ENCODE measurements at places on chromosomes 2 and 18. TPM values are rescaled to one million over a fixed set of nuclear protein-coding genes. Genes with fewer than 3 reads are reported as not detected.

GRCh38 chr2:191103774-191104173 is 47.0 kb downstream of the STAT4 start:
- no peak for DNase-seq

DNA sequence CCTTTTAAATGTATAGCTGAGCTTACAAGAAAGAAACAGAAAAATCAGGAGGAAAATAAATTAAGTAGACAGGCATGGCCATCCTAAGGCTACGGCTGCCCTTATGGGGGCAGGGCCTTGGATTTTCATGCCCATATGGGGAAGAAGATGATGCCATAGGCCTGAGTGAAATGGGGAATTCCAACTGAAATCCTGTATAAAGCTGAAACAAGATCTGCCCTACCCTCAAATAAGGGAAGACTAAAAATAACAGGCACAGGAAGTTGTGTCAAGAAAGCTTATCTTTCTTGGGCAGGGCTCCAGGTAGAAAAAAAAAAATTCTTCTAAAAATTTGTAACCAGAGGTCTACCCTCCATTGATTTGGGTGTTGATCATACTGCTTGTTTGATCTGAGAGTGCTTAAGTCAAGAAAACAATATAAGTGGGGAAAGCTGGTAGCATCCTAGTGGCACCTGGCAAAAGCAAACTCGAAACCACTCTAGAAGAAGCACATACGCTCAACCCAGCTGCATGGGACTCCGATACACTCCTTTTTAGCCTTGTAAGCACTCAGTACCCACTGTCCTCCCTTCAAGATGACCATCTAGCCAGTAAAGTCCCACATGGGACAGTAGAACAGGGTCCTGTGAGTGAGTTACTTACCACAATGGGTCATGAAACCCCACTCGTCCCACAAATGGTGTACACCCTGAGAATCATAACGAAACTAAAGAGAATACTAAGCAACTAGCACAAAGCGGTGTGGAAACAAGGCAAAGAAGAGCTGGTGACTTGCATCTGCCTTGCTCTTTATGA is 22.3 kb downstream of the DNAH7 start:
- no peak for DNase-seq

GRCh38 chr2:223051693-223052289 is at the start of gene KCNE4:
Gene KCNE4, plus strand, starts transcription at chr2:223052190. Its CDS starts 641 bp downstream, at chr2:223052831.
- DNase-seq = no peak

DNA sequence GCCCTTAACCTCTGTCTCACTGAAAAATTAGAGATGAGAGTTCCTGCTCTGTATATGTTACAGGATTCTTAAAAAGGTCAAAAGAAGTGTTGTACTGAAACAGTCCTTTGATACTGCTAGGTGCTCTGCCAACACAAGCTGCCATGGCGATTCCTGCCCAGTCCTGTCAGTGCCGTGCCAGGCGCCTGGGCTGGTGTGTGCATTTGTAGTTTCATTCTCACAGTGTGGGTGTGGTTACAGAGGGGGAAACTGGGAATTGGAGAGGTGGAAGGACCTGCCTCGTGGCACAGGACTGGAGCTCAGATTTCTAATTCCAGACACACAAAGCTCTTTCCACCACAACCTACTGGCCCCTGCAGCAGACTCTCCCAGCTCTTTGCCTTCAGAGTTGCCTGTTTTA is 122.3 kb upstream of the RAB6C start:
- DNase-seq = no peak

- DNase-seq = no peak
Observed at GRCh38 chr18:63090334-63090733, 229.2 kb downstream of the BCL2 start.

CKAP2L gene
- total RNA-seq = 40.3 TPM

SP140 gene
- 61.4 TPM for total RNA-seq

ALLC gene
- not detected for total RNA-seq
